ENCODE measurements at places on chromosomes 12 and 14. TPM values are rescaled to one million over a fixed set of nuclear protein-coding genes. Genes with fewer than 3 reads are reported as not detected.

GRCh38 chr14:76761960-76762410, 717 bp downstream of the VASH1 start:
- peak overlapping the region; percentile 83 for H3K27ac ChIP-seq
- no peaks in the 10 kb centered on the region for H3K27me3 ChIP-seq
- H3K4me1 ChIP-seq: no peaks in the 10 kb centered on the region
- peak overlapping the region; percentile 82 for H3K4me3 ChIP-seq
- no peak for DNase-seq

- H3K4me1 ChIP-seq: no peaks in the 10 kb centered on the region
- H3K27ac ChIP-seq: no peak overlapping the region
- no peak for DNase-seq
These were observed 371.8 kb downstream of the RPL10L start for GRCh38 chr14:46279776-46280175.

GRCh38 chr14:96756745-96757144, 40.4 kb upstream of the VRK1 start:
- no peak for DNase-seq
- H3K27ac ChIP-seq: no peak overlapping the region
- H3K36me3 ChIP-seq: no peaks in the 10 kb centered on the region
- no peaks in the 10 kb centered on the region for H3K4me1 ChIP-seq
- no peaks in the 10 kb centered on the region for H3K27me3 ChIP-seq
- H3K4me3 ChIP-seq: no peak overlapping the region

- H3K4me3 ChIP-seq: no peak within 1 kb of the TSS
- H3K27ac ChIP-seq: peak within 1 kb of the TSS; percentile 64
- no peaks in the 10 kb centered on the region for H3K4me1 ChIP-seq
These were observed at the start of gene ART4 for GRCh38 chr12:14843425-14843887. Gene ART4 (minus strand): TSS chr12:14843526. CDS start chr12:14843113, 413 bp downstream.

DNA sequence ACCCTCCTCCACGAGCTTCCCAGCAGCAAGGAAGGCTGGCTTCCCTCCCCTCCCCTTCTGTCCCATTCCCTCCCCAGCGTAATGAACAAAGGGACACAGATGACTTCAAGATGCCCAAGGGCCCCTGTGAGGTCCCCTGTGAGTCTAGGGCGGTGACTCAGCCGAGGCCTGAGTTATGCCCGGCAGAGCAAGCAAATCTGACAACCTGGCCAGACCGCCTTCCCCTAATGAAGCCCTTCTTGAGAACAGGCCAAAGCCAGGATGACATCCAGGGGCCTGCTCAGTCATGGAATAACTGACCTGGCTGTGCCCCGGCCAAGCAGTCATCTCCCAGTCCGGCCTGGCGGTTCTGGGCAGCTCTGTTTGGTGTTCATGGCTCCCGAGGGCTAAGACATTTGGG, 89.2 kb downstream of the DICER1 start:
- DNase-seq: no peak
- no peaks in the 10 kb centered on the region for H3K4me1 ChIP-seq
- no peak overlapping the region for H3K27ac ChIP-seq
- H3K27me3 ChIP-seq: no peaks in the 10 kb centered on the region

ESPL1 gene
- total RNA-seq: 1.3 TPM

DNA sequence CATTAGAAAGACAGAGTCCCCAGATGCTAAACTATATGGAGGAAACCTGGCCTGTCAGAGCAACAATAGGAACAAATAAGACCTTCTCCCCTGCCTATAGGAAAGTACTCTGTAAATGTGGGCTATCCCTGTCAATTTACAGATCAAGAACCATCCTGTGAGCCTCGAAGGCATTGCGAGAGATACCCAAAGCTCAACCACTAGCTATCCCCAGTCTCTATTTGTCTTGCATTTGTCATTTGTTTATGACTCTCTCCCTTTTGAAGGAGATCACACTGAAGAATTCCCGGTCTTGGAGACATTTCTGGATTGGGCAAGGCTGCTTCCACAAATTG, 42.7 kb upstream of the DHRS4 start:
- H3K4me3 ChIP-seq: no peak overlapping the region
- H3K4me1 ChIP-seq: no peaks in the 10 kb centered on the region
- no peaks in the 10 kb centered on the region for H3K36me3 ChIP-seq
- H3K27me3 ChIP-seq: no peaks in the 10 kb centered on the region

GRCh38 chr12:91985002-91985787, 160.5 kb downstream of the BTG1 start:
- H3K4me1 ChIP-seq: no peaks in the 10 kb centered on the region
- H3K36me3 ChIP-seq: no peaks in the 10 kb centered on the region
- H3K27ac ChIP-seq: peak overlapping the region; percentile 65
- H3K27me3 ChIP-seq: no peaks in the 10 kb centered on the region

- no peaks in the 10 kb centered on the region for H3K36me3 ChIP-seq
- no peak overlapping the region for H3K4me3 ChIP-seq
- no peaks in the 10 kb centered on the region for H3K27me3 ChIP-seq
- H3K4me1 ChIP-seq: no peaks in the 10 kb centered on the region
These were observed 55.1 kb upstream of the E2F7 start for GRCh38 chr12:77120156-77121085.

GRCh38 chr12:116692605-116693004, 45.3 kb downstream of the SPRING1 start:
- H3K4me3 ChIP-seq: no peak overlapping the region
- no peak for DNase-seq
- no peaks in the 10 kb centered on the region for H3K4me1 ChIP-seq

DNA sequence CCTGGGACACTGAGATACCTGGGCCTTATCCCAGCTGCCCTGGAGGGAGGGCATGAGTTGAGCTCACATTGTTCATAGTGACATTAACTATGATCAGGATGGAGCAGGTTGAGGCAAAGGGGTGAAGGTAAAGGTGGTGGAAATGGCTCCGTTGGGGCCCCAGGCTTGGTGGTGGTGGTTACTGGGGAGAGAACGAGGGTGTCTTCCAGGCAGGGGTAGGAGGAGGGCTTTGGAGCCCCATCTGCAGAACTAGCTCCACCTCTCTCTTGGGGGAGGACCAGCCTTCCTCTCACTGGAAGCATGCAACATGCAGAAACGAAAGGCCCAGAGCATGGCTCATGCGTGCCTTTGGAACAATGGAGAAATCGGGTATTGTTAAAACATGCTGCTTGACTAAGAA, 217.0 kb downstream of the SLC41A2 start:
- H3K27ac ChIP-seq: no peak overlapping the region
- H3K4me1 ChIP-seq: no peaks in the 10 kb centered on the region

DNA sequence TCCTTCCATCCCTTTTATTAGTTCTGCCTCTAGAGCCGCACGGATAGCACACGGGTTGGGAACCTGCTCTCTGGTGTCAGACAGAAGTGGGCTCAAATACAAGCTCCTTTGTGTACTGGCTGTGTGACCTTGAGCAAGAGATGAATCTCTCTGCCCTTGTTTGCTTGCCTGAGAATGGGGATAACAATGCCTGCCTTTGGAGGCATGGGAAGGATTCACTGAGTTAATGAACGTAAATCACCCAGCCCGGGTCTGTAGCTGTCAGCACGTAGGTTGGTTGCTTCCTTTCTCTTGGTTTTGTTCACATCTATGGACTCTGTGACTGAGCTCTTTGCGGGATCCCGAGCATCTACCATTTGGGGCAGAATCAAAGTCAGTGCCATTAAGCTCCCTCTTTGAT, 79.3 kb upstream of the NRXN3 start:
- no peaks in the 10 kb centered on the region for H3K27me3 ChIP-seq
- no peak overlapping the region for H3K4me3 ChIP-seq
- H3K27ac ChIP-seq: no peak overlapping the region
- no peaks in the 10 kb centered on the region for H3K36me3 ChIP-seq
- no peaks in the 10 kb centered on the region for H3K4me1 ChIP-seq

- H3K27ac ChIP-seq: no peak overlapping the region
- no peak overlapping the region for H3K4me3 ChIP-seq
- no peaks in the 10 kb centered on the region for H3K27me3 ChIP-seq
- no peaks in the 10 kb centered on the region for H3K4me1 ChIP-seq
These were observed 14.3 kb downstream of the RASSF8 start for GRCh38 chr12:25972783-25973182.

DNA sequence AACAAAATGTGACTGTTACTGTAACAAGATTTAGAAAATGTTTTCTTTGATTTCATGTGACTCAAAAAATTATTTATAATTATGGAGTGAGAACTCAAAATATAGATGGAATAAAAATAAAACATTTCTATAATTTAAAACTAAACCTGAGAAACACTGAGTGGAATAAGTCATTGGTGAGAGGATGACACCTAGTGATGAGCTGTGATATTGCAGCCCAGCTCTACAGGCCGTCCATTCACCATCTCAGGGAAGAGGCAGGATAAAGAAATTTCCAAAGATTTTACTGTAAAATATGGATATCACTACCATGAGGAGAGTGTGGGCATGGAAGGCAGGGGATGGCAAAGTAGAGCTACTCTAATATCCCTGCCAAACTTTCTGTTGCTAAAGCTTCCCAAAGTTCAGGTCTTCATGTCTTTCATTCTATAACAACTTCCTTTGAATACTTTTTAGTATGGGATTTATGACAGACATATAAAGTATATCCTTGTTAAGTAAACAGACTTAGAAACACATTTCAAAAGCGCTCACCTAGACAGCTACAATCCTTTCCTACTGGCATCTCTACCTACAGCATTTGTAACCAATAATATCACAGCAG, 308.0 kb downstream of the ITPR2 start:
- no peaks in the 10 kb centered on the region for H3K27me3 ChIP-seq
- no peaks in the 10 kb centered on the region for H3K36me3 ChIP-seq
- no peak for DNase-seq
- H3K4me3 ChIP-seq: no peak overlapping the region
- H3K27ac ChIP-seq: no peak overlapping the region
- no peaks in the 10 kb centered on the region for H3K4me1 ChIP-seq

TSPAN8 gene
- 18.4 TPM for total RNA-seq

GRCh38 chr12:12561371-12562015, 1.2 kb downstream of the DUSP16 start:
- peak overlapping the region; percentile 100 for H3K27ac ChIP-seq
- DNase-seq: peak; percentile 62

DNA sequence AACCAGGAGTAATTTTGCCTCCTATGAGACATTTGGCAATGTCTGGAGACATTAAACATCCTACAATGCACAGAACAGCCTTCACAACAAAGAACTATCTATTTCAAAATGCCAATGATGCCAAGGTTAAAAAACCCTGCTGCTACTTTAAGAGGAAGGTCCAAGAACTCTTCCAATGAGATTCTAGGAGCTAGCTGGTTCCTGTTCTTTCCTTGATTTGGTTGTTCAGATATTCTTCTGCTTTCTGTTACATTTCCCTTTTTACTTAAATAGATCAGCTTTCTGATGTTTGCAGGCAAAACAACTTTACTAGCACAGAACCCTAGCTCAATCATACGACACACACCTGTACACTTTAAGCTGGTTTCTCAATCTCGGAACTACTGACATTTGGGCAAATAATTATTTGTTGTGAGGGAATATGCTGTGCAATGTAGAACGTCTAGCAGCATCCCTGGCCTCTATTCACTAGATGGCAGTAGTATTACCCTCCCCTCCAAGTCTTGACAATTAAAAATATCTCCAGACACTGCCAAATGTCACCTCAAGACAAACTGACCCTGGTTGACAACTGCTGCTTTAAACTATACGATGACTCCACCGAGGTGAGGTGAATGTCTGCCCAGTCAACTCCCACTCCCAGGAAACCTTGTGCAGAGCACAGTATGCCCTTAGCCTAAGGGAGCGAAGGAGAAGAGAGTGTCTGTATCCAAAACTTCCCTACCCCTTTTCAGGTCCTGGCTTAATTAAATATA, 4.4 kb downstream of the BLTP3B start:
- DNase-seq: no peak
- H3K4me1 ChIP-seq: peaks cover 12% of the 10 kb centered on the region
- H3K27me3 ChIP-seq: no peaks in the 10 kb centered on the region
- no peak overlapping the region for H3K4me3 ChIP-seq
- no peaks in the 10 kb centered on the region for H3K36me3 ChIP-seq

- DNase-seq: no peak
- H3K27me3 ChIP-seq: no peaks in the 10 kb centered on the region
- H3K4me1 ChIP-seq: peaks cover 4% of the 10 kb centered on the region
- H3K36me3 ChIP-seq: no peaks in the 10 kb centered on the region
These were observed 28.0 kb upstream of the LRTM2 start for GRCh38 chr12:1792406-1792805.

TAS2R10 gene
- 1.6 TPM for total RNA-seq

GRCh38 chr14:33978892-33979612, 28.2 kb upstream of the EGLN3 start:
- H3K27me3 ChIP-seq: no peaks in the 10 kb centered on the region
- DNase-seq: no peak
- H3K4me1 ChIP-seq: no peaks in the 10 kb centered on the region
- no peak overlapping the region for H3K4me3 ChIP-seq

DNA sequence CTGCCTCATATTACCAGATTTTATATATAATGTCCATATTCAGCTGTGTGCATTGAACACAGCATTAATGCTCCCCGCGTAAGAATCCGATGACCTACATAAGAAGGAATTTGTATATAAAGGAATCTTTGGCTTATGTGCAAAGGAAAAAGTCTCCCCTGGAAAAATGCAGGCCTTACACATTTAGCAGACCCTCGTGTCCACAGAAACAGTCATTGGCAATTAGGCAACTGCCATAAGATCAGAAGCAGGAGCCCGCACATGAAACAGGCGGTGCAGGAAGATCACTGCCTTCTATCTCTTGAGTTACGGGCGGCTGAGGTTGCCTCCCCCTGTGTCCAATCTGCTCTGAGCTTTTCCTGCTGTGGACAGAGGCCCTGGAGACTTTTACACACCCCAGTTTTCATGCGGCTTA, 63.2 kb upstream of the RFX4 start:
- H3K4me3 ChIP-seq: no peak overlapping the region
- no peaks in the 10 kb centered on the region for H3K36me3 ChIP-seq
- no peaks in the 10 kb centered on the region for H3K4me1 ChIP-seq
- H3K27me3 ChIP-seq: no peaks in the 10 kb centered on the region
- H3K27ac ChIP-seq: no peak overlapping the region
- no peak for DNase-seq

- no peaks in the 10 kb centered on the region for H3K4me1 ChIP-seq
- DNase-seq: no peak
- no peak overlapping the region for H3K27ac ChIP-seq
- no peak overlapping the region for H3K4me3 ChIP-seq
- H3K36me3 ChIP-seq: no peaks in the 10 kb centered on the region
These were observed 208.7 kb downstream of the ERC1 start for GRCh38 chr12:1199700-1200099.

GRCh38 chr12:19129122-19129485, 429 bp upstream of the PLEKHA5 start:
- peak overlapping the region; percentile 33 for H3K4me3 ChIP-seq
- no peaks in the 10 kb centered on the region for H3K36me3 ChIP-seq
- no peaks in the 10 kb centered on the region for H3K4me1 ChIP-seq
- H3K27me3 ChIP-seq: no peaks in the 10 kb centered on the region
- peak overlapping the region; percentile 92 for H3K27ac ChIP-seq

DNA sequence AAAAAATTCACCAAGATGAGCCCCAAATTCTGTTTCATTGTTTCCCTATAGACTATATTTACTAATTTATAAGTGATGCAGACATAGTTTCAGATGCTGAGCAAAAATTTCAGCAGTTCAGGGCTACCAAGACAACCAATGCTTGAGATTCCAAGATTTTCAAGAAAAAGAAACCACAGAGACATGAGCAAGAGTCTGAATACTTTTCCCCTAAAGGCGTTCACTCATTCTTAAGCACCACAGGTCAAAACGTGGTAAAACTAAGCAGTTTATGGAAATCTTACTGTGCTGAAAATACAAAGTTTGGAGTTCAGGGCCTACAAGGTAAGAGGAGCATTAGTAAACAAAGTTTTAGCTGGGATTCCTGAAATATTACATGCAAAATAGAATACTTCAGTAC, 221.2 kb downstream of the KCNH5 start:
- no peak overlapping the region for H3K4me3 ChIP-seq
- H3K27me3 ChIP-seq: no peaks in the 10 kb centered on the region
- H3K4me1 ChIP-seq: no peaks in the 10 kb centered on the region
- H3K27ac ChIP-seq: no peak overlapping the region
- DNase-seq: no peak
- H3K36me3 ChIP-seq: no peaks in the 10 kb centered on the region

IGFBP6 gene
- 708 TPM for total RNA-seq
